CD4-positive, alpha-beta T cell treated with Interleukin-1 beta for 1 hour (primary cell): ENCODE measurements at places on chromosomes 11 and 22.

DNA sequence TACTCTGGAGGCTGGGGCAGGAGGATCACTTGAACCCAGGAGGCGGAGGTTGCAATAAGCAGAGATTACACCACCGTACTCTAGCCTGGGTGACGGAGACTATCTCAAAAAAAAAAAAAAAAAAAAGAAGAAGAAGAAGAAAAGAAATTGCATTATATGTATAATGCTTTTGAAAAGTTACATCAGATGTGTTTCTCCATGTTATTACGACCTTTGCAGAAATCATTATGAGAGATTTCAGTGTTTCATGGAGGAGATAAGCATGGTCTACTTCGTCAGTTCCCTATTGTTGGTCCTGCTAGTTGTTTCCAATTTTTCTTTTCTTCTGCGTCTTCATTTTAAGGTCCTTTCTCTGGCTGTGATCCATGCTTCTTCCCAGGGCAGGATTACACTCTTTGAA is 3.0 kb downstream of the MIAT start:
- no peak for DNase-seq

DNA sequence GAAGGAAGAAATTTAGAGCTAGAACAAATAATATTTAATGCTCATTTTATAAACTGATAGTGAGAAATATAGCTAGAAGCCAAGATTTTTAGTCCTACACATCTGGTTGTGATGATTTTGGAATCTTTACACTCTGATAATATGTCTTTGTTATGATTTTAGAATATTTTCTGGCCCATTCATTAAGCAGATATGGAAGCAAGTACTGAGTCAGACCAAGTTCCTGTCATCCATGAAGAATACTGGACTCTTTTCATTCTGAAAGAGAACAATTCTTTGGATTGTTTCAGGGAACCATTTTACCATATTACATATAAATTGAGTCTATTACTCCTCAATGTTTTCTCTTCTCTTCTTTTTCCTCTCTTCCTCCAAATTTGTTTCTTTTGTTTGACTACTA is 227.4 kb downstream of the TMEM135 start:
- no peak for DNase-seq

GRCh38 chr11:102120437-102120973 is 10.3 kb downstream of the YAP1 start:
- DNase-seq = no peak

DNA sequence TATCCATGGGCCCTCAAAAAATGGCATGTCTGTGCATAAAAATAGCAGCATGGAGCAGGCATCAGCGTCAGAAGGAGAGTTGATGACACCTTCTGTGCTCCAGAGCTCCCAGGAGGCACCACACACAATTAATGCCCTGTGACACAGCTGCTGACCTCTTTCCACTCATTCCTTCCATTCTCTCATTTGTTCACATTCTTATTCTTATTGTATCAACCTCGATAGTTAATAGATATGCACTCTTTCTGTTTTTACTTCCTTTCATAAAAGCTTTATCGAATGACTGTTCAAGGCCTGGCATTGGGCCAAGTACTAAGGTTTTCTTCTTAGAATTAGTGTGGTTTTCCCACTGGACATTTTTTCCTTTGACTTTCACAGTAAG is 266.0 kb upstream of the MTNR1B start:
- DNase-seq = no peak

- no peak for DNase-seq
Observed at GRCh38 chr11:26106726-26107125, 225.2 kb upstream of the ANO3 start.

GRCh38 chr11:82546661-82547557 is 186.8 kb downstream of the FAM181B start:
- DNase-seq = no peak

DNA sequence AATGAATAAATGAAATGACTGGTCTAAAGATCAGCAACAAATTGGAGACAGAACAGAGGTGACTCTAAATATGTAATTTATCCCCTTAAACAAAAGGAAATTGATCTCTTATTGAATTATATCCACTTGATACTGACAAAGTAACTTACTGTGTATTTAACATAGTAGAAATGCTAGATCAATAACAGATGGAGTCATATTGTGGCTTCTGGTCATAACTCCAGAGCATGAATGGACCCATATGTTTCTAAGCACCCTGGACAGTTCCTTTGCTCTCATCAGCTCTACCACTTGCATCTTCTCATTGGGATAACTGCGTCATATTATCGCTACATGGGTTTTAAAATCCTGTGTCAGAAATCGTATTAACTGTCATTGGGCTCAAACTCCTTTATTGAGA is 222.3 kb downstream of the ETS1 start:
- no peak for DNase-seq

GRCh38 chr22:44109416-44109815 is 71.3 kb upstream of the PARVG start:
- DNase-seq = no peak

DNA sequence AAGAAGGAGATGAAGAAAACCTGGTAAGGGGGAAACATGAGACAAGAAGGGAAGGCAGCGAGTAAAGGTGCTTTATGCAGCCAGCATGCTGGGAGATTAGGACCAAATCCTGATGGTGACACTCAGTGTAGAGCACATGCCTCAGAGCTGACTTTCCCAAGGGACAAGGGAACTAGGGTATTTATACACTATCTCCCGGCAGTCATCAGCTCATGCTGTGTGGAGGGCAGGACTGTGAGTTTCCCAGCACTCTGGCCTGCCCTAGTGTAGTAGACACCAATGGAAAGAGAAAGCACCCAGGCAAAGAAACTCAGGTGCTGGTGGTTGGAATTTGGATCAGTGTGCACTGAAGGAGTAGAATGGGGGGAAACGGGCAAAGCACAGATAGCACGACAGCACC is 128.3 kb upstream of the CSNK2A3 start:
- DNase-seq = no peak

DNA sequence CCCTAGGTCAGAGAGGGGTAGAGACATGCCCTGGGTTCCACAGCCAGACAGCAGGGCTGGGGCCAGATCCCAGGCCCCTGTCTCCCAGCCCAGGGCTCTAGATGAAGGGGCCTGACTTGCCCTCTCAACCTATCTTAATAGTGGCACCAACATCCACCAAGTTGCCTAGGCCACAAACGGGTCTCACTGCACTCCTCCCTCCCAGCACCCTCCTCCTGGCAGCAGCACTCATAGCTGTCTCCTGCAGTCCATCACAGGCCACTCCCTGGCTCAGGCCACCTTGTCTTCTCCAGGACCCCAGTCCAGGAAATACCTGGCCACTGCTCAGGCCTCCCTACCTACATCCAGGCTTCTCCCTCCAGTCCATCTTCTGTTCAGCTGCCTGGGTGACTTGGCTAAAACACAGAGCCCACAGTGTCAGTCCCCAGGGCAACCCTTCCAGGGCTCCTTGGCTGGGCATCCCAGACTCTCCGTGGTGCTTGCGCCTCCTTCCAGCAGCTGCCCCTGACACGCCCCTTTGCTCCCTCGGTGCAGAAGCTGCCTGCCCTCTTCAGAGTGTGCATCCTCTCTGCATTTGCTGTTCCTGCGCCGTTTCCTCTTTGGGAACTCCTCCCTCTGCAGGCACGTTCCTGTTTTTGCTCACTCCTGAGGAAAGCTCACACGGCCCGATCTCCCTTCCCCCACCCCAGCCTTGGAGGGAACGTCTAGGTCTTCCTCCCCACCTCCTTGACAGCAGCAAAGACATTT is 40.5 kb downstream of the LRRC32 start:
- DNase-seq = peak; percentile 23

GRCh38 chr11:28366549-28367346 is 258.6 kb downstream of the METTL15 start:
- DNase-seq = no peak
